ENCODE measurements at places on chromosomes 11 and 22.

GRCh38 chr11:66850235-66850587 lies 6.7 kb upstream of the LRFN4 start:
- peak; percentile 0 for DNase-seq

- peak; percentile 64 for DNase-seq
Measured at GRCh38 chr11:15073361-15074205, at the start of gene CALCB. Gene CALCB (plus strand): TSS chr11:15073593. CDS start chr11:15074719, 1,126 bp downstream.

DNA sequence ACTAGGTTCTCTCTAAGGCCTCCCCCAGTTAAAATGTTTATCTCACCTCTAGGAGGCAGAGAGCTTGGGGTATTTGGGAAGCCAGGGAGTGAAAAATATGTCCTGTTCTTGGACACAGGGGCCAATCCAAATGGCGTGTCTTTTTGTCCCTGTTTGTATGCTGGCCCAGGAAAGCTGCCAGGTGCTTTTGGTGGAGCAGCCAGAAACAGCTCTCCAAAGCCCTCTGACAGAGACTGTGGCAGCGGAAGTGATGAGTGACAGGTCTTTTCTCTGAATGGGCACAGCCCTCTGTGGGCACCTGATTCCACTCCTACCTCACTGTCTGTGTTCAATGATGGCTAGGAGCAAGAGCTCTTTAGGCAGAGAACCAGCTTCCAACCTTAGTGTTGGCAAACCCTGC lies 106.4 kb upstream of the KIRREL3 start:
- no peak for DNase-seq

DNA sequence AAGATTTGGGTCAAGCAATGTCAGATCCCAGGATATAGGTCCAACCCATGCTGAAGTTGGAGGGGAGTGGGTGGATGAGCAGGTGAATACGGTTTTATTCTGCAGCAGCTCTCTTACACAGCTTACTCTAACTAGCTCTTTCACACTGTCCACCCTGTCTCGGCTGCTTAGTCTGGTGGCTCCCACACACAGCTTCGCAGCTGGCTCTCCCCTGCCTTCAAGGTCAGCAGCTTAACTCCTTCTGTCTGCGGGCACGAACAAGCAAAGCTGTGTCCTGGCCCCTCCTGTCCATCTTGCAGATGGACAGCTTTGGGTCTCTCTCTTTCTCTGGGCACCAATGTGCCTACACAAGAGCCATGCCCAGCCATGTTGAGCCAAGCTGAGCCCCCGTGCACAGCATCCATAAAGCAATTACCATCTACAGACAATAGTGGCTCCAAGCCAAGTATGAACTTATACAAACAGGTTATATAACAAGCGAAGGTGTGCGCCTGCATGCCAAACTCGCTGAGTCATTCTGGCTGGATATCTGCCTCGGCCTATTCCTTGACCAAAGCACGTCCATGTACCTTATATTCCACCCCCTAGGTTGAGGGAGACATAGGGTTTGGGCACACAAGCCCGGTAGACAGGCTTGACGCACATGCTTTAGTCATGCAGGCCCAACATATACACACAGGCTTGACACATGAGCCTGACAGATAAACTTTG lies 1307.8 kb upstream of the RAG2 start:
- DNase-seq, result no peak

DNA sequence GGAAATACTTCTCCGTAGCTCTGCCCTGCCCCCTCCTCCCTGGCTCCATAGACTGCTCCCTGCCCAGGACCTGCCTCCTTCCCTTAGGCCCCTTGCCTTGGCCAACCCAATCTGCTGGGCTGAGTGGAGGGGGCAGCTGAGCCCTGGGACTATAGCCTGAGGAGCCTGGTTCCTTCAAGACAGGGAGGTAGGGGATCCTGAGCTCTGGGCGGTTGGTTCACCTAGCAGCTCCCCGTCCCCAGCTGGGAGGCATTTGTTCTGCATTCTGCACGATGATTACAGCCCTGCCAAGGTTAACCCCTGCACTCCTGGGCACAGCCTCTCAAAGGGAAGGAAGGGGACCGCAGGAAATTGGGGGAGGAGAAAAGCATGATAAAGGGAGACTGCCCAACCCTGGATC lies 3.6 kb upstream of the CDC42EP1 start:
- DNase-seq, result no peak

DNA sequence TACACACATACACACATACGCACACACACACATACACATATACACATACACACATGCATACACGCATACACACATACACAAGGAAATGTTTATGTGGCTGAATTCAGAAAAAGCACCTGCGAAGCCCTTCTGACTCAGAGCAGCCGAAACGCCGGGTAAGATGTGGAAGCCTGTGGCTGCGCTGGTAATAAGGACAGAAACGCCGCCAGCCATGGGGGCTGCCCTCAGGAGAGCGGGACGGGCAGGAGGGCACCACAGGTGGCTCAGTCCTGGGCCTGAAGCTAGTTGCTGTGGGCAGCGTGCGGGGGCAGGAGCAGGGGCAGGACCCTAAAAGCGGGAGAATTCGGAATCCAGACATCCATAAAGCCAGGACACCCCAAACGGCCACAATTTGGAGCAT lies 378.3 kb downstream of the BRD1 start:
- no peak for DNase-seq

- no peak for DNase-seq
Measured at GRCh38 chr11:110757962-110758755, 45.9 kb upstream of the ARHGAP20 start.

GRCh38 chr22:47772864-47773263 lies 1010.4 kb downstream of the TBC1D22A start:
- DNase-seq, result no peak

DNA sequence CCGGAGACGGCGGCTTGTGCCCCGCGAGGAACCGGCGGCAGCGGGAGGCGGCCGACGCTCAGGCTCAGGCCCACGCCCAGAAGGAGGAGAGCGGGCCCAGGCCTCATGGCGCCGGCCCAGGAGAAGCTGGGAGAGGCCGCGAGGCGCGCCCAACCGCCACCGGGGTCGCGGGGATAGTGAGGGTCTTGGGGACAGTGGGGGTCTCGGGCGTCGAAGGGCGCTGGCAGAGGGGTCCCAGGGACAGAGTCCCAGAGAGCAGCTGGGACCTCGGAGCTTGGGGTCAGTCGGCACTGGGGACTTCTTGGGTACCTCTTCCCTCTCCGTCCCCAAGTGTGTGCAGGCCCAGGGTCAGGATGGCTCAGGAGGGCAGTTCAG lies at the start of gene PKDREJ:
Gene PKDREJ, minus strand, starts transcription at position 128 of the 375 bp plus-strand sequence. Its CDS starts 21 bp downstream, at position 107.
- no peak for DNase-seq

DNA sequence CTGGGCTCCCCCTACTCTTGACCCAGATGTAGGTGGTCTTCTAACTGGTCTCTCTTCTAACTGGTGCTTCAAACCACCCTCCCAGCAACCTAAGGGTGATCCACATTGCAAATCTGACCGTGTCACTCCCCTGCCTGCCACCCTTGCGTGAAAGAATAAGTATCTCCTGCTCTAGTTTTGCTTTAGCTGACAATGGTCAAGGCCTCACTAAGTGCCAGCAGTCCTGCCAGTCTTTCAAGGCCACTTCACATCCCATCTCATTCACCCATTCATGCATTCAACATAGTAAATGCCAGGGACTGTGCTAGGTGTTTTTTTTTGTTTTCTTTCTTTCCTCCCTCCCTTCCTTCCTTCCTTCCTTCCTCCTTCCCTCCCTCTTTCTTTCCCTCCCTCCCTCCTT lies 2.3 kb upstream of the KCTD17 start:
- DNase-seq, result no peak

- DNase-seq, result peak; percentile 82
Measured at GRCh38 chr22:23128269-23129108, 13.3 kb downstream of the RSPH14 start.

DNA sequence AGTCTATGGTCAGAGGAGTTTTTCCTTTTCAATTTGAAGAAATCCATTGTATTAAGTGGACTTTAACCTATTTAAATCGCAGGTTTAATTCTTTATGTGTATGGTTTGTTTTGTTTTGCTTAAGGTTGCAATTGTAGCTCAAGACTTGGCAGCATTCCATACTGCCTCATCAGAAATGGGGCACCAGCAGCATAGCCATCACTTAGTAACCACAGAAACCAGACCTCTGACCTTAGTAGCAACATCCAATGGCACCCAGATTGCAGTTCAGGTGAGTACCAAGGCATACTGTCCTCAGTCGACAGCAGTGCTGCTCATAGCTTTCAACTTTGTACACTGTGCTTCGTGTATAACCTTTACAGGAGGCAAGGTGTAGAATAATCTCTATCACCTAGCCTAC lies 48.4 kb upstream of the WEE1 start:
- no peak for DNase-seq

- no peak for DNase-seq
Measured at GRCh38 chr11:76239483-76240160, 33.3 kb upstream of the WNT11 start.

GRCh38 chr11:79438631-79439409 lies 2.0 kb downstream of the TENM4 start:
- peak; percentile 7 for DNase-seq

DNA sequence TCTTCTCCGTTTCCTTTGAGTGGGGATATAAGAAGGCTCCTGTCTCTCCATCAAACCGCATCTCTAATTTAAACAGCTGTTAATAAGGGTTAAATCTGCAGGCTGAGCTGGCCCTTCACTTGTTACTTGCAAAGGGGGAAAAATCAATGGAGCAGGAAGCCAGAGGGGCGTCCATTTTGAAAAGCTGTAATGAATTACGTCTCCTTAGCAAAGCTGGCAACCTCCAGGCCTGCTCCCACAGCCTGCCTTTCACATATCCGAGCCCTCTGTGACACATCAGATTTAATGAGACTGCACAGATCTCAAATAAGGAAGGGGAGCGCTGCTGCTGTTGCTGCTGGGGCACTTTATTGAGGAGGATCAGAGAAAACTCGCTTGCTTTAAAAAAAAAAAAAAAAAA lies 320.8 kb downstream of the BLID start:
- DNase-seq, result no peak

DNA sequence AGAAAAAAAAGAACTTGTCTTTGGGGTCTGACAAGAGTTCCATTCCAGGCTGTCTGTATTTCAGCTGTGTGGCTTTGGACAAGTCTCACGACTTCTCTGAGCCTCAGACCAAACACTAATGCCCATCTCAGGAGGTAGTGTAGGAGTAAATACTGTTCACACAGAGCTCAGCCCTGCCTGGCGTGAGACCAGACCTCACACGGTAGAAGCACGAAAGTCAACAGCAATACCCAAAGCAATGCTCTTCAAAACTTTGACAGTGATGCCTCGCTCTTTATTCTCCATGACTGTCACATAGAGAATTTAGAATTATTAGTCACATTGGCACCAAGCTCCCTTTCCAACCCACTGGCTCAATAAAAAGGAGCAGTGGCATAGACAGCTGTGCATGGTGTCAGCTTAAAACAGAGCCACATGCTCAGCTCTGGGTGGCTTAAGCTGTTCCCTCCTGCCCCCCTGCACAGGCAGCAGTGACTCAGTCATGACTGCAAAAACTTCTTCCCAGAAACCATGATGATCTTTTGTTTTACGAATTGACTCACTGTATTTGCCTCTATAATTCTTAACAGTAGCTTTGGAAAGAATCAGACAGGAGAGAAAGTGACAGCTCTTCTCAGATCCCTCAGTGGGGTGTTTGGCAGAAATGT lies 74.0 kb upstream of the PHF21B start:
- DNase-seq, result peak; percentile 58

DNA sequence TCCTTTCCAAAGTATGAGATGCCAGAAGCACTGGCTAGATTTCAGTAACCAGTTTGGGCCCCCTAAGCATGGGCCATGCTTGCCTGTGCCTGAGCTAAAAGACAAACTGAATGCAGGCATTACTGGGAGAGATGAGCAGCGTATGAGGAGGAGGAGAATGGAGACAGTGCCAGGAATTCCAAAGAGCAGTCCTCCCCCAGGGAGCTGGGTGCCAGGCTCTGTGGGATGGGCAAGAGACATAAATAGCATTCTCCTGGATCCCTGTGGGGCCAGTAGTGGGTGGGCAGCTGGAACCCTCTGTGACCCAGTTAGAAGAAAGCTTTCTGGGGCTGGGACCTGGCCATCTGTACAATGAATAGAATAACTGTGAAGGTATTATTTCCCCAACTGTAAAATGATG lies 235.6 kb downstream of the KCNA4 start:
- DNase-seq, result no peak

DNA sequence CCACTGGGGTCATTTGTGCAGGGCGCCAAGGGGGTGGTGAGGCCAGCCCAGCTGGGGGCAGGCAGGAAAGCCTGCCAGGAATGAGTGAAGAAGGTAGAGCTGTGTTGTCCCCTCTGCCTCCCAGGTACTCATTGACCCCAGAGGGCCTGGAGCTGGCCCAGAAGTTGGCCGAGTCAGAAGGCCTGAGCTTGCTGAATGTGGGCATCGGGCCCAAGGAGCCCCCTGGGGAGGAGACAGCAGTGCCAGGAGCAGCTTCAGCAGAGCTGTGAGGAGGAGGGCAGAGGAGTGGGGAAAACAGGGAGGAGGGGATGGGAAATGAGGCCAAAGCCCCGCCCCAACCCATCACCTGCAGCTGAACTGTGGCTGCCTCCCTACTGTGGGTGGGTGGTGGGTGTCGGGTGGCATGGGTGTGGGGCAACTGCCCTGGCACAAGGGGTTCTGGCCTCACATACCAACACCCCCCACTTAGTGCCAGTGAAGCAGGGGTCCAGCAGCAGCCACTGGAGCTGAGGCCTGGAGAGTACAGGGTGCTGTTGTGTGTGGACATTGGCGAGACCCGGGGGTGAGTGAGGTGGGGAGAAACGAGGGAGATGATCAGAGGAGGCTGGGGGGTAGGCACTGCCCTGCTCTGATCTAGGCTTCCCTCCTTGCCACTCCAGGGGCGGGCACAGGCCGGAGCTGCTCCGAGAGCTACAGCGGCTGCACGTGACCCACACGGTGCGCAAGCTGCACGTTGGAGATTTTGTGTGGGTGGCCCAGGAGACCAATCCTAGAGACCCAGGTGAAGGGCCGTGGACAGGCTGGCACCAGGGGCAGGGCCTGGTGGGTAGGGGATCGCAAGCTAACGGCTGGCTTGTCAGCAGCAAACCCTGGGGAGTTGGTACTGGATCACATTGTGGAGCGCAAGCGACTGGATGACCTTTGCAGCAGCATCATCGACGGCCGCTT lies 3.0 kb downstream of the MUS81 start:
- DNase-seq, result no peak

GRCh38 chr11:26963764-26964163 lies 30.1 kb upstream of the FIBIN start:
- DNase-seq, result no peak

- DNase-seq, result no peak
Measured at GRCh38 chr11:19368726-19369375, 128.1 kb upstream of the E2F8 start.

GRCh38 chr22:41146573-41146972 lies 54.2 kb downstream of the EP300 start:
- DNase-seq, result no peak

GRCh38 chr11:129061492-129062230 lies 119.0 kb upstream of the TP53AIP1 start:
- DNase-seq, result no peak

- no peak for DNase-seq
Measured at GRCh38 chr22:33539902-33540751, 380.1 kb downstream of the LARGE1 start.
